NCI-H82 (cell line): ENCODE measurements at places on chromosomes 3 and 15.
A peak's percentile ranks its signal among the peaks of the same experiment; 100 is the strongest.

- DNase-seq: no peak
Observed at GRCh38 chr3:109874896-109875708, 537.8 kb upstream of the DPPA4 start.

GRCh38 chr15:37112171-37112570 lies 11.8 kb upstream of the MEIS2 start:
- no peak for DNase-seq

DNA sequence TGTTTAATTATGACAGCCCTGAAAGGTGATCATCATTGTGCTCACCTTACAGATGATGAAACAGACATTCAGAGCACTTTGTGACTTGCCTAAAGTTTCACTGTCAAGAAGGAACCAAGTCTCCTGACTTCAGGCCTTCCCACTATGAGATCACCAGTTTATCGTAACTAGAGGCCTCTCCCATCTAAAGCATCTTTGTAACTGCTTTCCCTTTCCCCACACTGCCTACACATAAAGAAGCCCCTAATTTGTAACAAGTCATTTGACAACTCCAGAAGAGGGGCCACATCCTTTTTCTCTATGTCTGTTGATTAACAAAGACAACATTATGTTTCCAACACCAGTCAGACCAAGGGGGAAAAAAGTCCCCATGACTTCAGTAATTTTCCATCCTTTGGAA lies 1.1 kb downstream of the KLHL6 start:
- DNase-seq: no peak

DNA sequence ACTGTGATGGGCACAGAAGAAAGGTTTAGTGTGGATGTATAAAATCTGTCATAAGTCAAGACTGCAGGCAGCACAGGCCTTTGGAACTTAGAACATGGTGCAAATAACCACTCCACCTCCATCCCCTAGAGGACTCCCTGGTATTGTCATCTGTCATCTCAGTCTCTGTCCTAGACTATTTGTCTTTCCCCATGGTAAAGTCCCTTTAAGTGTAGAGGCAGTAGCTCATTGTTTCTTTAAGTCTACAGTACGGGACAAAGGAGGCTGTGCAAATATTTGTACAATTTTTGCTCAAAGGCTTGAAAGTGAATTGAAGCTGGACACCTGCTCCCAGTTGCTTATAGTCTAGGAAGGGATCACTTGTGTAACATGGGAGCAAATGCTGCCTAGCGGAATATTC lies 3.2 kb upstream of the PXYLP1 start:
- DNase-seq: peak; percentile 8

GRCh38 chr3:123720638-123721037 lies 135.8 kb upstream of the HACD2 start:
- peak; percentile 40 for DNase-seq

DNA sequence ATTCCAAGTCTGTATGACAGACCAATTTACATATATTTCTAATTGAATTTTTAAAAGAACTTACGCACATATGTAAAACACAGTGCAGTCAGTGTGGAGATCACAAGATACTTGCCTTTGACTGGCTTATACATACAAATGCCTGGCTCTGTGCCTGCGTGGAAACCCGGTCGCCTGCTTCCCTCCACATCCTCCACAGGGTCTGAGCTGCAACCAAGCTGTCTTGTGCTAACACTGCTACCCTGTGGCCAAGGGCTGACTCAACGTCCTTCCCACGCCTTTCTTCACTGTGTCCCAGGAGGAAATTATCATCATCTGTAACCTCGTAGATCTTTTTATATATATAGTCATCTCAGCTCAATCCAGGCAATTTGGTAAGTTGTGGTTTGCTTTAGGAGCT lies 117.0 kb downstream of the WNT7A start:
- peak; percentile 2 for DNase-seq

DNA sequence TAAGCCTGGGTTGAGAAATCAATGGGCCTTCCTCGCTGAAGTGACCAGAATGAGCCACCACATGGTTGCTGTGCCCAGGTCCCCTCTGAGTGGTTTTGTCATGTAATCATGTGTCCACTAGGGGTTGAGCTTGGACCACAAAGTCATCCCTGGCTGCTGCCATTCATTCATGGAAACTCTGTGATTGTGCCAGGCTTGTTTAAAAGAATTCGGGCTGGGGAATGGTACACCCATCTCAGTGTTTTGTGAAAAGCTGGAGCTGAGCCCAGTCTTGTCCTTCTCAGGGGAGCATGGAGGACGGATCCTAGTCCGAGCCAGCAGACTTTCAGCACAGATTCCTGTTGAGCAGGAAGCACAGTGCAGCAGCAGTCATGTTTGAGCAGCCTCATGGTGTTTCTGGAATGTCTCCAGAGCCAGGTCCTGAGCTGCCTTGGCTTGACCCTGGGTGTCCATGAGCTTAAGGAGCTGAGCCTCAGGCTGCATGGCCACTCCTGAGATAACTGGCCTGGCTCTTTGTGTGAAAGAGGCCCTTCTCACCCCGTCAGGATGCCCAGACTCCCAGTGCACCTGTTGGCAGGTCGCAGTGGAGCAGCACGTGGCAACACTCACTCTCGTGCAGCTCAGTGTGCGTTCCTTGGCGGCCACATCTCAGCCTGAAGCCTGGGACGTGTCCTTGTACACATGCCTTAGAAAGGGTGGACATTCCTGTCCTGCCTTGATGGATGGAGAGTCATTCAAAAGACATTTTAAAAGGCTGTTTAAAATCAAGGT lies 260.3 kb upstream of the TPM1 start:
- DNase-seq: peak; percentile 86

GRCh38 chr3:76369170-76369569 lies 583.8 kb upstream of the ZNF717 start:
- DNase-seq: peak; percentile 28

DNA sequence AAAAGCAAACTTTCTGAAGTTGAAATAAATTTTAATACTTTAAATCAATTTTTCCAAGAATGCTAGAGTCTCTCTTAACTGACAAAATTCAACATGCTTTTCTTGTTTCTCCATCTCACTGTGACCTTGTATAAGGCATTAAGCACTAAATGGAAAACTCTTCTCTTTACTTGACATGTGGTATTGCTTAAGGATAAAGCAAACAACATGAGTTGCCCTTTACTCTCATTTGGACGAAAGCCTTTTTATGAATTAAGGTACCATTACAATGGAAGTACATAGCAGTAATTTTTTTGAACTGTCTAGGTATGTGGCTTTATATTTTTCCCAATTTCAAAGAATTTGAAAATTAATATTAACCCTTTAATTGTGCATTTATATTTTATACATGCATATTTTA lies 1.4 kb downstream of the STRIT1 start:
- no peak for DNase-seq

DNA sequence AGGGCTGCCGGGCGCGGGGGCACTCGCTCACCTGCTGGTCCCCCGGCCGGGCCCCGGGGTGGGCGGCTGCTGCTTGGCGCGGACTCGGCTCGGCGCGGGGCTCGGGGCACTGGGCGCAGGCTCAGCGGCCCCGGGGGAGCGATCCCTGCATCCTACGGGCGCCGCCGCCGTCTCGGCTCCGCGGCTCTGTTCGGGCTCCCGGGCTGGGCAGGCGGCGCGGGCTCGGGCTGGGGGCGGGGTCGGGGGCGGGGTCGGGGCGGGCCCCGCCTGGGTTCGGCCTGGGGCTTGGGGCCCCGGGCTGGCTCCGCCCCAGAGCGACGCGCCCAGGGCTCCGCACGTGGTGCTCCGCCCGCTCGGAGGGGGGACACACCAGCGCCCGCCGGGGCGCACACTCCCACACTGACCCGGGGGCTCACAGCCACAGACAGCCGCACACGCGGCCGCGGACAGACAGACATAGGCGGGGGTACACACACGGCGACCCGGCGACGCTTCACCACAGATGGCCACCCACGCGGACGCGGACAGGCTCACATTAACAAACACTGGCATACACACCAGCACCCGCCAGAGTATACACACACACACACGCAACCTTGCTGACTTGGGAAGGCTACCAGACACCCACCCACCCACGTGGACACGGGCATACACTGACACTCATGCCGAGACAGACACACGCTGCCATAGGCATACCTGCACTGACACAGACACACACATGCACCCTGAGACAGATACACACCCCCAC lies at the start of gene SCN5A:
SCN5A (minus strand) TSS at position 188 of the 748 bp plus-strand sequence. CDS start 16,380 bp downstream, outside the sequence.
- peak; percentile 75 for DNase-seq

DNA sequence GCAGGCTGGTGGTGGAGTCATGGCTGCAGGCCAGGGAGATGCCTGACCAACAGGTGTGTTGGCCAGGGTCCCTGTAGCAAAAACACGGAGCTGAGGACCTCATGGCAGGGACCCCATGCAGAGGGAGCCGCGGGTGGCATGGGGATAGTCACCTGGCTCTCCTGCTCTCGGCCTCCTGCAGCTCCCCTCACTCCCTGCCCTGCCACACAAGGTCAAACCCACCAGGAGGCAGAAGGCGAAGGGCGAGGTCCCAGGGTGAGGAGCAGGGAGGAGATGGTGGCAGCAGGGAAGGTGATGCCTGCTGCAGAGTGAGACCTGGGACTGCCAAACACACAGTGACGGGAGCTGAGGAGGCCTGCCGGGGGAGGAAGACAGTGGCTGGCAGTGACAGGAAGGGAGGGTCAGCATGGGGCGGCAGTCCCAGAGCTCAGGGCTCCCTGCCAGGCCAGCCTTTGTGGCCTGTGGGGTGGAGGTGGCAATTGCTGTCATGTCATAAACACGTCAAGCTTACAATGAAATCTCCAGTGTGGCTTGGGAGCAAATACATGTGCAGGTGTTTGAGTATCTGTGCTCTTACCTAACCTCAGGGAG lies 144.3 kb downstream of the TJP1 start:
- DNase-seq: no peak

- peak; percentile 72 for DNase-seq
Observed at GRCh38 chr3:122992676-122993075, 34.9 kb downstream of the SEMA5B start.

GRCh38 chr3:126512026-126512425 lies 5.5 kb downstream of the UROC1 start:
- DNase-seq: no peak

DNA sequence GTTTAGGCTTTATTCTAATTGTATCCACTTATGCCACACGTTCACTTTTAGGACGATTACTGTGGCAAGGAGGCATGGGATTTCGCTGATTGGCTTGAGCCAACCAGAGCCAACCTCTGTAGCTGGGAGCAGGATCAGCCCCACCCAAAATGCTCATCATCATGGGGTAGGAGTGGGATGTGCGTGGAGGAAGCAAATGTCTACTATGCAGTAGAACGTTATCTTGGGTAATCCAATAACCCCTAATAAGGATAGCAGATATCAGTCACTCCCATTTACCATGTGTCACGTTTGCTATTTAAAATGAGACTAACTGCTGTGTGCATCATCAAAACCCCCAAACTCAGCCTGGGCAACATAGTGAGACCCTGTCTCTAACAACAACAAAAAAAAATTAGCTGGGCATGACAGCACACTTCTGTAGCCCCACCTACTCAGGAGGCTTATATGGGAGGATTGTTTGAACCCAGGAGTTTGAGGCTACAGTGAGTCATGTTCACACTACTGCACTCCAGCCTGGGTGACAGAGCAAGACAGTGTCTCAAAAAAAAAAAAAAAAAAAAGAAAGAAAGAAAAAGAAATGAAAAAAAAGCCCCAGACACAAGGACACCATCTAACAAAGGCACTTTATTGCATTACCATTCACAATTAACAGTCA lies 17.8 kb upstream of the ITGB5 start:
- DNase-seq: peak; percentile 47

DNA sequence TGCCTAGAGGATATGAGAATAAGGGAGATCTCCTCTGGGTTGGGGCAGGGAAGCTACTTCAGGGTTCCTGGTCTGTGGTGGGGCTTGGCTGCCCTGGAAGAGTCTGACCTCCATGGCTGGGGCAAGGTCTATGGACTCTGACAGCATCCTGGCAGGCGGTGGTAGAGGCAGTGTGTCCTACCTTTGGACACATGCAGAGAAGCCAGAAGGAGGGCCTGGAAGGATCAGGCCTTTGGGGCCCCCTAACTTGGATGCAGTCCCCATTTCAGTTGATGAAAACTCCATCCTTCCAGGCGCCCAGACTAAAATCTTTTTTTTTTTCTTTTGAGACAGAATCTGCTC lies 10.4 kb downstream of the SPTBN5 start:
- no peak for DNase-seq

DNA sequence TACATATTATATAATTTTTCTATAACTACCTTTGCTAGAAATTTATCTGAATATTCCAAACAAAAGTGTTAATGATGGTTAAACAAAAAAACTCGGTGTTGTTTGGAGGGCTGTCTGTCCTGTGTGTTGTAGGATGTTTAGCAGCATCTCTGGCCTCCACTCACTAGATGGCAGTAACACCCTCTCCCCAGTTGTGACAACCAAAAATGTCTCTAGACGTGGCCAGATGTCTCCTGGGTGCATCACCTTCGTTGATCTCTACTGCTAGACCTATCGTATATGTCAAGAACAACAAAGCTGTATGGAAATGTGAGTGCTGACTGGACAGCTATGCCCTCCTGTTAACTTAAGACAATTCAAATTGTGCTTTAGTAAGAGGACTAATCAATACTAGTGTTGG lies 14.1 kb downstream of the ANKRD34C start:
- peak; percentile 24 for DNase-seq

- DNase-seq: peak; percentile 27
Observed at GRCh38 chr15:28881170-28881569, 4.6 kb upstream of the APBA2 start.

- DNase-seq: no peak
Observed at GRCh38 chr3:115662356-115662755, 39.0 kb downstream of the GAP43 start.

DNA sequence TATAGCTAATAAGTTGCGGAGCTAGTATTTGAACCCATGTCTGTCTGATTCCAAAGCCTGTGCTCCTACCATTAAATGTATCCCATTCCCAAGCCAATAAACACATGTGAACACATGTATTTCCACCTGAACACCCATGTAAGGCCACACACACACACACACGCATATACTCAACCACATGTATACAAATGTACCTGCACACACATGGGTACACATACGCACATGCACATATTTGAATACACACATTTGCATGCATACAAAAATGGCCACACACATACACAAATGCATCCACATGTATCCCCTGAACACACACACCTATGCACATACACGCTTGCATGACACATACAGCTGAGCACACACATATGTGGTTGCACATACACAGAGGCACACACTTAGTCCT lies 5.4 kb upstream of the MRPS22 start:
- no peak for DNase-seq

DNA sequence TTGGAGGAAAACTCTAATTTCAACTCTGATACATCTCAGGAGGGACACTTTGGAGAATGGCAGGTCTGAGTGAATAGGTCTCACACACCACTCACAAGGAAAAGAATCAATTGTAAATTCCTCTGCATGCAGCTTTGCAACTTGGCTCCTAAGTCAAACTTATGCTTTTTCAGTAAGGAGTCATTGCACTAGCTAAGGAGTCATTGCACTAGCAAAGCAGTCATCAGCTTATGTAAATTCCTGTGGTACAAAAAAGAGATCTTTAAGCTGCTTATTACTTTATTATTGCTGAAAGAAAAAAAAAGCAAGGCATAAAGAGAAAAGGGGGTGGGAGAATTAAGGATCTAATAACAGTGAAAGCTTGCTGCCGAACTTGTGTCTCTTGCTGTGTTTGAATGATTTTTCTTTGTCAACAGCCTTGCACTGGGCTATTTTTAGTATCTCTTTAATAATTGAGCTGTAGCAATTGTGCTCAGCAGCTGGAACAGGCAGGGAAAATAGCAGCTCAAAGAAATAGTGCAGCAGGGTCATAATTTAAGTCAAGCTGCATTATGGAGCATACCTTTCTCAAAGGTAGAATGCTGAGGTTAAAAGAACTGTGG lies 154.3 kb upstream of the ARPP21 start:
- peak; percentile 6 for DNase-seq

GRCh38 chr15:51191072-51191670 lies 96.5 kb upstream of the TNFAIP8L3 start:
- DNase-seq: no peak
